Fibroblast of lung (primary cell): ENCODE measurements at places on chromosomes 12 and 14. TPM values are rescaled to one million over a fixed set of nuclear protein-coding genes. Genes with fewer than 3 reads are reported as not detected.

DNA sequence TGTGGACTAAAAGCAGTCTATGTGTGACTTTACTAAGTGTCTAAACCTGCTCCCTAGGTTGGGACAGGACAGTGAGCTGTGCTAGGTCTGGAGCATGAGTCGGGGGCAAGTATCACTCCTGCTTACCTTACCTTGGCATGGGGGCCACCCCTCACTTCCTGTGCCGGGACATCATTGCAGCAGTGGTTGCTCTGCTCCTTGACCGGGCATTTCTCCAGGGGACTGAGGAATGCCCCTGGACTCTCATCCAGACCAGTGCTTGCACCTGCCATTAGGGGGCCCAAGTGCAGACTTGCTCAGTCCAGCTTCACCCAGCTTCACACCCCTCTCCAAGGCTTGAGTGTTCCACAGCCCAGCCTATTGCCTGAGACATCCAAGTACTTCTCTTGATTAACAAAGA is 84.7 kb upstream of the NELL2 start:
- no peak for DNase-seq

DNA sequence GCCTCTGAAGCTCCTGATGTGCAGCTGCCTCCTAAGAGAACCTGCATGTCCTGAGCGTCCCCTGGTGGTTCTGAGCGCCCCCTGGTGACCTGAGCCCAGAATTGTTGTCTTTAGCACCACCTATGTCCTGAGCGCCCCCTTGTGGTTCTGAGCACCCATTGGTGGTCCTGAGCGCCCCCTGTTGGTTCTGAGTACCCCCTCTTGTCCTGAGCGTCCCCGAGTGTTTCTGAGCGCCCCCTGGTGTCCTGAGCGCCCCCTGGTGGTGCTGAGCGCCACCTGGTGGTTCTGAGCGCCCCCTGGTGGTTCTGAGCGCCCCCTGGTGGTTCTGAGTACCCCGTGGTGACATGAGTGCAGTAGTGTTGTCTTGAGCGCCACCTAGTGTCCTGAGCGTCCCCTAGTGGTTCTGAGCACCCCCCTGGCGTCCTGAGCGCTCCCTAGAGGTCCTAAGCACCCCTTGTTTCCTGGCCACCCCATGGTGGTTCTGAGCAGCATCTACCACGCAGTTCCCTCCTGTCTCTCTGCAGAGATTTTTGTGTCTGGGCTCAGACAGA is 782.5 kb downstream of the TMEM121 start:
- no peak for DNase-seq

DNA sequence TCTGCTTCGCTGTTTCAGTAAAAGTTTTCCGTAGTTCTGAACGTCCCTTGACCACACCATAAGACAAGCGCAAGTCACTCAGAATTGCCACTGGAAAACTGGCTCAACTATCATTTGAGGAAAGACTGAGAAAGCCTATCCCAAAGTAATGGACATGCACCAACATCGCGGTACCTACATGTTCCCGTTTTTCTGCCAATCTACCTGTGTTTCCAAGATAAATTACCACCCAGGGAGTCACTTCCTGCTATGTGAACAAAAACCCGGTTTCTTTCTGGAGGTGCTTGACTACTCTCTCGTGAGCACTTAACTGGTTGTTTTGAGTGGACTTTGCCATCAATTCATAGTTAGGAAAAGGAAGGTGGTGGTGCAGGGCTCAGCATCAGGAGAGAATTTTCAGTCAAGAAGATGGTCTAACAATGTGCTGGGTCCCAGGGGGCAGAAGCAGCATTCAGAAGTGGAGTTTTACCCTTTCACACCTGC is 1.4 kb downstream of the EGLN3 start:
- no peak for DNase-seq

GRCh38 chr14:76267322-76268046 is 108.5 kb upstream of the ESRRB start:
- DNase-seq = peak; percentile 47

DNA sequence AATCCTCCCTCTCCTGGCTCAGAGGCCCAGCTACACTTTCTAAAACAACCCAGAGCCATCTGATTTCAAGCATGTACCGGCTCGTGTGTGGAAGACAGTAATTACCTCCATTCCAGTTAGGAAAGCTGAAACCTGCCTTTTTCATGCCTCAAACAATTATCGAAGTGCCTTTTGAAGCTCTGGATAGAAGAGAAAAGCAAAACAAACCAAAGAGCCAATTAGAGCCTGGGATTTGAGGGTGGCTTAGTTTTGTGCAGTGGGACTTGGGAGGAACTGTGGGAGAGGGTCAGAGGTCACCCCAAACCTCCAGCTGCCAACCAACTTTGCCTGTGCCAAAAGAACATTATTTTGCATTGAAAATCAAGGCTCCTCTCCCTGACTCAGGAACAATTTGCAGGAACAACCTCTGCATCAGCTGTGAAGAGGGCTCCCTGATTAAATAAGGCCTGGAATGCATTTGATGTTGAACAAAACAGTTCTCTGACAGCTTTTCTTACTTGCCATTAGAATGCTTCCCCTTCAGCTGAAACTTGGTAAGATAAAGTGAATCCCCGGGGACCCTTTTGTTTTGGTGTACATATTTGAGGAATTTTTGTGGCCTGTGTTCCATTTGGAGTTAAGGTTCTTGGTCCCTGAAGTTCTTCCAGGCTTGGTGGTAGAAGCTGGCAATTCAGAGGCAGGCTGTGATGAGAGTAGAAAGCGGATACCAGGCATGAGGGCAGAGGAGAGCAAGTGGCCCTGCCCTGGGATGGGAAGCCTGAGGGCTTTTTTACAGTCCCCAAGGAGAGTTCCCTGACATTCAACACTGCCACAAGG is 270.1 kb downstream of the ZFP36L1 start:
- DNase-seq = no peak

GRCh38 chr12:88083634-88084033 is 54.4 kb upstream of the C12orf50 start:
- DNase-seq = no peak

PPP2R3C gene
- total RNA-seq = 61.9 and 64.2 TPM in 2 replicates

TTC9 gene
- 1.3 and 4.3 TPM in 2 replicates for total RNA-seq

USP44 gene
- 27.2 and 27.4 TPM in 2 replicates for total RNA-seq

SCN8A gene
- total RNA-seq = 12.8 and 27.2 TPM in 2 replicates
